ENCODE measurements at places on chromosomes 2 and 18.

DNA sequence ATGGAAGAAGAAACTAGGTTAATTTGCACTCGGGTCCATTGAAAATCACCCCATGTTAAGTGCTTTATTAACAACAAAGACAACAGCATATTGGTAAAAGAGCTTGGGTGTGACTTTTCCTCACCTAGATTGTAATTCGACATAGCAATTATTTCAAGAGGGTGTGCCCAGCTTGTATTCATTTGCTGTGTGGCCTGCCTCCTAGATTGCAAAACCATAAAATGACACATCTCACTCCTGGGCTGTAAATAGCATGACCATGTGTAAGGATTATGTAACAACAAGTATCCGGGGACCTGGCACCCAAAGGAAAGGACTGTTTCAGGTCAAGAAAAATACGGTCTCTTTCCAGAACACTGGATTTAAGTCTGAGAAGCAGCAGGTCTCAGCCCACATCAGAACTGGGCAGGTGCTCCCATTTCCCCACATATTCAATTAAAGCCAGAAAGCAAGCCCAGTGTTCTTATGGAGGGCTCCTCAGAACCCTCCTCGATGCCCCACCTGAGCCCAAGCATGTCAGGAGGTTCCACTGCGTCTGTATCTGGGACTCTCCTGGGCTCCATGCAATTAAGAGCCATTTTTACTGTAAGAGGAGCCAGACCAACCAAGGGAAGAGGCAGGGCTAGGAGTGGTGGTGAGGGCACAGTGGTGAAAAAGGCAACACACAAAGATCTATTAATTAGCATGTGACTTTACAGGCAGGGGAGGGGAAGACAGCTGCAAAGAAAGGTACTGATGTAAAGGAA lies 39.2 kb downstream of the MREG start:
- DNase-seq = no peak

GRCh38 chr18:64090876-64091275 lies 58.0 kb downstream of the LINC00305 start:
- no peak for DNase-seq

- no peak for DNase-seq
These were observed 1.3 kb upstream of the SCYGR3 start for GRCh38 chr2:227615906-227616305.

- no peak for DNase-seq
These were observed 17.2 kb downstream of the SESTD1 start for GRCh38 chr2:179247318-179248023.

GRCh38 chr18:32343634-32344033 lies 127.0 kb downstream of the GAREM1 start:
- no peak for DNase-seq

GRCh38 chr2:143205106-143205764 lies 76.0 kb downstream of the ARHGAP15 start:
- no peak for DNase-seq

DNA sequence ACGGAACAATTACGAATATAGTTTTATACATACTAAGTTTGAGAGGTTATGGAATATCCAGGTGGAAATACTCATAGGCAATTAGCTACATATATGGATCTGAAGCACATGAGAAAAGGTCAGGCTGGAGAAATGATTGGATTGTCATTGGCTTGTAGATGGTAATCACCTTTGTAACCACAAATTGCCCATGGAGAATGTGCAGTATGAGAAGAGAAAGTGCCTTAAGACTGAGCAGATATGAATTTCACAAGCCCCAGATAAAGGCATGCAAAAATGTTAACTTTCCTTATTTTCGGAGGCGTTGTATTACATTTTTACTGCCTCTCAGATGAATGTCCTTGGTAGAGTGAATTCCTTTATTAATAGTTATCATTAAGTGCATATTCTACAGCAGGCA lies 33.1 kb upstream of the ACVR1C start:
- DNase-seq = no peak

DNA sequence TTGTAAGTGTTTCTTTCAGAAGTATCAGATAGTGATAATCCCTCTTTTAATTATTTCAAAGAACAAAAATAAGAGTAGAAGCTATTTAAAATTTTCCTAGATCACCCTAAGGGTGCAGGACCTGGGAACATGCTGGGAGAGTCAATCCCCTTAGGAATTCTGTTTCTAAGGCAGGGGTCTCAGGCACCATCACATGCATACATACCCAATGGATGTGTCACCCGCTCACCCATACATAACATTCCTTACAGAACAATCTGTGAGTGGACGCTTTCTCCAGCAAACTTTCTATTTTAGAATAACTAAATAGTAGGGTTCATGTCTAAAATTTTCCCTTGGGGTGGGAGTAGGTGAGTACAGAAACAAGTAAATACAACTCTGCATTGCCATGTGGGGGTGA lies 8.4 kb downstream of the DSEL start:
- no peak for DNase-seq

DNA sequence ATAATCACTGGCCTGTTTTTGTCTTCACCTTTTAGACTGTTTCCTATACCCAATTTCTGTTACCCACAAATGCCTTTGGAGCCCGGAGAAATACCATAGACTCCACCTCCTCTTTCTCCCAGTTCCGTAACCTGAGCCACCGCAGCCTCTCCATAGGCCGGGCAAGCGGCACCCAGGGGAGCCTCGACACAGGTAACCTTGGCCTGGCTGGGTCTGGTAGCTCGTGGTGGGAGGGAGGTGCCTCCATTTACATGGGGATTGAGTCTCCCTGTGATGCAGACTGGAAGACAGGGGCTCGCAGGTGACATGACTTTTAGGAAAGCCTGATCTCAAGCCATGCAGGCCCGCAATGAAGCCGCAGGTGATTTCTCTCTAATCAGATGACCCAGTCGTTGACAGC lies 100.6 kb downstream of the CABLES1 start:
- no peak for DNase-seq

- DNase-seq = no peak
These were observed 723.4 kb upstream of the LRRTM4 start for GRCh38 chr2:78245394-78246135.

GRCh38 chr18:78677483-78678317 lies 301.9 kb upstream of the SALL3 start:
- no peak for DNase-seq

DNA sequence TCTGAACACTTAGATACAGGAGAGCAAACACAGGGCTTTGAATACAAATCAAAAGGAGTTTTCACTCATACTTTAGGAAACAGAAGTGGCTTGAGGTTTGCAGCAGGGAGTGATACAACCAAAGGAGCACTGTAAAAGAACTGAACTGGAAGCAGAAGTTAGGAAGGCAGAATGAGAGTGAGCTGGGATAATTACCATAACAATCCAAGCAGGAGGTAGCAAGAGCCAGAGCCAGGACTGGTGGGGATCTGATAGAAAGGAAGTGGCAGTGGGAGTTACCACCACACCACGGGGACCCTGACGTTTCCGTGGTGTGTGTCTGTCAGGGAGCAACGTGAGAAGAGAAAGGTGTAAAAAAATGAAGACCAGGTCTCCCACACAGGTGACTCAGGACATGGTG lies 81.3 kb upstream of the EPB41L3 start:
- no peak for DNase-seq

GRCh38 chr2:30417253-30417652 lies 29.8 kb upstream of the LCLAT1 start:
- DNase-seq = no peak

GRCh38 chr2:216737676-216738075 lies 42.3 kb upstream of the IGFBP5 start:
- DNase-seq = no peak

GRCh38 chr18:56532176-56532840 lies 106.1 kb downstream of the TXNL1 start:
- DNase-seq = no peak

GRCh38 chr18:27652480-27653121 lies 467.5 kb upstream of the CHST9 start:
- no peak for DNase-seq

GRCh38 chr2:26072925-26073768 lies 39.3 kb downstream of the RAB10 start:
- DNase-seq = no peak

GRCh38 chr2:97911206-97911921 lies 84.4 kb downstream of the TMEM131 start:
- DNase-seq = no peak

- DNase-seq = no peak
These were observed 8.7 kb upstream of the DSG2 start for GRCh38 chr18:31489311-31489710.

GRCh38 chr2:220334871-220335590 lies 707.6 kb downstream of the SLC4A3 start:
- no peak for DNase-seq

GRCh38 chr2:168254158-168254935 lies 7.0 kb upstream of the STK39 start:
- no peak for DNase-seq

- DNase-seq = no peak
These were observed 514.4 kb upstream of the HS6ST1 start for GRCh38 chr2:128832946-128833663.

DNA sequence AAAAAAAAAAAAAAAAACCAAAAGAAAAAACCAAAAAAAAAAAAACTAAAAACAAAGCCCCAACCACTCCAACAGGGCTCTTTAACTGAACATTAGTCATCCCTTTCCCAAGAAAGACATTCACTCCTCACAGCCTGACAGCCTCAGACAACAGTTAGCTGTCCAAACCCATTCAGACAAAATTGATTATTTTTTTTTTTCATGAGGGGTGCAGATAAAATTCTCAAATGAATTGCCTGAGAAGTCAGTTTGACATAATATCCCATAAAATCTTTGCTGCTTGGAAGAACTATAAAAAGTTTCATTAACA lies 206.1 kb upstream of the REV1 start:
- DNase-seq = no peak

GRCh38 chr2:112827009-112827408 lies 9.6 kb downstream of the IL1B start:
- DNase-seq = no peak

DNA sequence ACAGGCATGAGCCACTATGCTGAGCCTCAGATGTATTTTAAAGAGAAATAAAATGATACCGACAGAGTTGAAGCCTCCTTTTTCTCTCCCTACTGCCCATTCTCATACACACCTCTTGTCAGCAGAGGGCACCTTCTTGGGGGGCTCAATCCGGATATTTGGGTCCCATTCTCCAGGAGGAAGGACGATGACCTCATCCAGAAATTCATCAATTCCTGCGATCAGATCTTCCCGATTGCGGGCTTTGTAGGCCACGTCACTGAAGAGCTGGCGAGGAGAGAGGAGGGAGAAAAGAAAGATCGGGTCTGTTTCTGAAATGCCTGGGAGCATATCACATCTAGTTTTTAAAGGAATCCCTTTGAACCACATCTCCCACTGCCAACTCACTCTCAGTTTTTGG lies 54.4 kb downstream of the MTHFD2 start:
- no peak for DNase-seq

DNA sequence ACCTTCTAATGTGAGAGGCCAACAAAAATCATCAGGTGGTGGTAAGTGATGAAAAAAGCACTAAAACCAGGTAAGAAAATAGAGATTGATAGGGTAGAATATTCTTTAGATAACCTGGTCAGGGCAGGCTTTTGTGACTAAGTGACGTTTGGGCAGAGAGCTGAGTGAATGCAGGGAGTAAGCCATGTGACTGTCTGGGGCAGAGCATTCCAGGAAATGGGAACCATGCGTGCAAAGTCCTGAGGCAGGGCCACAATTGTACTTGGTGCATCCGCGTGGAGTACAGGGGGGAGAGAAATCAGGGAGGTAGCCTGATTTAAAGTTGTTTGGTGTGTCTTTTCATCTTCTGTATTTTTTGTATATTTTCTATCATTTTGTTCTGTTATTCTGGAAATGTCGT lies 102.5 kb downstream of the LYPD6B start:
- DNase-seq = no peak

GRCh38 chr18:45576931-45577330 lies 38.3 kb upstream of the SLC14A2 start:
- DNase-seq = no peak

- no peak for DNase-seq
These were observed 481.8 kb downstream of the DLGAP1 start for GRCh38 chr18:3973191-3973850.

DNA sequence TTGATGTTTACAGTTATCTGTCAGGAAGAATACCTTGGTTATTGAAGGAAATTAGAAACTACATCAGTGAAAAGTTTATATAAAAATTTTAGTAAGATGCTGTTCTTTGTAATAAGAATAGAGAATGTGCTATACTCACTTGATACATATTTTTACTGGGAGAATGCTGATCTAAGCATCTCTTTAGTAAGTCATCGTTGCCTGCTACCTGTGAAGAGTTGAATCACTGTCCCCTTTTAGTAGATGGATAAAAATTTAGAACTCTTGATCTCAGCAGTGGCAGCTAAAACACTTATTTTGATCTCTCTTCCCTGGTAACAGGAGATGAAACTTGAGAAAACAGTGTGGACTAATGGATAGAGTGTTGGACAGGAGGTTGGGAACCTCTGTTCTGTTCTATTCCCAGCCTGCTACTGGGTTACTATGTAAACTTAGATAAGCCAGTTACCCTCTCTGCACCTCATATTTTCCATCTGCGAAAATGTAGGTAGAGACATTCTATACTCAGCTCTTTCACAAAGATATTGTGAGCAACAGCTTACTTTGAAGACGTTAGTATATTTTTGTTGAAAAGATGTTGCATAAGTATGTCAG lies 100.3 kb downstream of the FEZ2 start:
- no peak for DNase-seq

DNA sequence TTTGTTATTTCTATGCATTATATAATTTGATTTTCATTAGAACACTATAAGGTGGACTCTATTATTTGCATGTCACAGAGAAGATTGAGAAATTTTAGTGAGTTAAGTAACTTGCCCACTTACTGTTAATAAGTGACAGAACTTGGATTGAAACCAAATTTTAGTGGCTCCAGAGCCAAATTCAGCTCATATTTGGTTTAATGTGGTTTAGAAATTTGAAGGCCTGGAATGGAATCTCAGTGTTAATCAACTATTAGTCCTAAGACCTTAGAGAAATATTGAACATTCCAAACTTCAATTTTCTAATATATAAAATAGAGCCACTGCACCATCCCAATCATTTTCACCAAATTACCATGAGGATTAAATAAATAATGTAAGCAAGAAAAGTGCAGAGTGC lies 281.6 kb downstream of the ZNF385B start:
- no peak for DNase-seq

DNA sequence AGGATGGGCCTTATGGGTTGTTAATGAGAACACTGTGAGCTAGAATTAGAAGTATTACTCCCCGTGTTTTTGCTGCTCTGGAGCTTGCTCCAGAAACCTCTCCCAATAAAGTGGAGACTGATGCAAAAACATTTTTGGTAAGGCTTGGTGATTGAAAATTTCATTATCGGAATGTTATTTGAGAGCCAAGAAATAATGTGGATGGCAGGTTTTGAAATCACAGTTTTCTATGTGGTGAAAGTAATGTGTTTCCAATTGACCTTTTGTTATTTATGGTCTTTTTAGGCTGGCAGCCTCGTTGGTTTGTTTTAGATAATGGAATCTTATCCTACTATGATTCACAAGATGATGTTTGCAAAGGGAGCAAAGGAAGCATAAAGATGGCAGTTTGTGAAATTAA lies 5.1 kb downstream of the PLEKHA3 start:
- no peak for DNase-seq

GRCh38 chr2:176136374-176137251 lies 7.1 kb downstream of the HOXD8 start:
- no peak for DNase-seq
